ENCODE measurements at places on chromosomes 12 and 14.

- no peak for DNase-seq
Observed at GRCh38 chr12:102728506-102729242, 188.4 kb downstream of the PAH start.

GRCh38 chr14:76235628-76236027 lies 83.9 kb downstream of the GPATCH2L start:
- peak; percentile 26 for DNase-seq

DNA sequence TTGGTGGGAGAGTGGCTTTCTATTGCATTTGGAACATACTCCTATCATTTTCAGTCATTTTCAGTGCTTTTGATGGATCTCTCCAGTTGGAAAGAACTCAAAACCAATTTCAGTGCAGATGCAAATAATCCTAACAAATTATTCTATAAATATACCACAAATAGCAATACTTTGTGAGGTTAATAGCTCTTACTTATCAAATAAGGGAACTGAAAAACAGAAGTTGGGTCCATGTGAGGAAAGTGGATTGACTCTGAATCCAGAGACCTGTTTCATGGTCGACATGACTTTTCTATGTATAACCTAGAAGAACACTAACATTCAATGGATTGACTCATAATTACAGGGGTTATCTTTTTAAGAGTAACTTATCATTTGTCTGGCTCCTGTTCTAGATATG lies 248.6 kb downstream of the EGLN3 start:
- no peak for DNase-seq

- DNase-seq = no peak
Observed at GRCh38 chr12:123832052-123832451, 70.0 kb downstream of the DNAH10 start.

GRCh38 chr12:25503666-25504065 lies 49.4 kb downstream of the LMNTD1 start:
- DNase-seq = no peak

GRCh38 chr12:124031058-124031457 lies 58.0 kb downstream of the ZNF664 start:
- DNase-seq = no peak

GRCh38 chr12:32230613-32230993 lies 124.0 kb downstream of the BICD1 start:
- peak; percentile 68 for DNase-seq

DNA sequence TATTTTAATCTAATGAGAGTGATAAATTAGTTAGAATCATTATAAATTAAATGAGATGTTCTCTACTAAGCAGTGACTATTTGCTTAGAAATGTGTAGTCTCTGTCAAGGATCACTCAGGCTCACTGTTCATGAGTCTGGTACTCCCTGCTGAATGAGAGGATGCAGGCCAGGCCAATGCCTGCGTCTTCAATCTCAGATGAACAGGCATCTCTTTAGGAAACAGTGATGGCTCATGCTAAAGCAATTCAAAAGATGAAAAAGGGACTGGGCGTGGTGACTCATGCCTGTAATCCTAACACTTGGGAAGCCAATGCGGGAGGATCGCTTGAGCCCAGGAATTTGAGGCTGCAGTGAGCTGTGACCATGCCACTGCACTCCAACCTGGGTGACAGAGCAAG lies 106.8 kb downstream of the ZFC3H1 start:
- no peak for DNase-seq

GRCh38 chr12:52200781-52201450 lies 9.1 kb upstream of the KRT80 start:
- DNase-seq = no peak

DNA sequence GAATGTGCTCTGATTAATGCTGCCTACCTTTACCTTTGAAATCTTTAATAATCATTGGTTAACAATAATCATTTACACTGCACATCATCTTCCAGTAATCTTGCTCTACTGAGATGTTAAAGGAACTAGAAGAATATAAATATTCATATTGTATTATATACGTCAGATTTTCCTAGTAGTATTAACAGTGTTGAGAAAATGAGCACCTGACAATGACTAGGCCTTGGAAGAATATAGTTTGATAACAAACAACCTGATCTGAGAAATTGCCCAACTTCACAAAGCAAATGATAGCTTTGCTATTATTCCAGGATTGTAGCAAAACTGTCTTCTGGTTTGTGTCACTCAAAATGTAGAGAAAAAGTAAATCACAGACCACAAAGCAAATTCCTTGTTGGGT lies 467.1 kb downstream of the NOVA1 start:
- DNase-seq = no peak

- peak; percentile 83 for DNase-seq
Observed at GRCh38 chr14:76968621-76969063, 59.9 kb downstream of the IRF2BPL start.

DNA sequence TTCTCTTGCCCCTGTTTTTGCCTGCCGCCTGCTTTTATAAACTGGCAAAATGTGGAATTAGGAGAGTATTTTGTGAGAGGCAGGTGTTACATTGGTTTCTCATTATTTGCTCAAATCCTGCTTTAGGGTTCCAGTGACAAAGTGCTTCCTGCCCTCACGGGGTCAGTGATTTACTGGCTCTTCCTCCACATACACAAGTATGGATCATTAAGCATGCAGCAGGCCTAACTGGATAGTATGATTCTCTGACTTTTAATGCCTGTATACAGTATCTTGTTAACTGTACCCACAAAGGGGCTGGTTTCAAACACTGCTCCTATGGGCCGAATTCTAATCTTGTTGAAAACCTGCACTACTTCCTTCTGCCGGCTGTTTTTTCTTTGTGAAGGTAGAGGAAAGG lies 63.2 kb downstream of the PTCSC3 start:
- DNase-seq = no peak

GRCh38 chr12:10153271-10154144 lies 18.4 kb downstream of the OLR1 start:
- peak; percentile 94 for DNase-seq

DNA sequence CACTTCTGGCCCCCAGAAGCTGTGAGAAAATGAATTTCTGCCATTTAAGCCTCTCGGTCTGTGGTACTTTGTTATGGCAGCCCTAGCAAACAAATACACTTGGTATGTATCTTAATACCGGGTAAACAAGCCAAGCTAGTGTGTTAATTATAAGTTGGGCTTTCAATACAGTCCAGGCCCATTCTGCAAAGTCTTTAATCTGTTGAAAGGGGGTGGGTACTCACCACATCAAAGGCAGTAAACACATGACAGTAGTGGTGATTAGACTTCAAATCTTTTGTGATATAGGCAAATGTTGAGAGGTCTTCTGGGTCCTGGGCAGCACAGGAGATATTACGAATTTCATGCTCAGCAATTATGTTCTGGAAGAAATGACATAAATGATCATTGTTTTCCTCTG lies 127.7 kb downstream of the APAF1 start:
- no peak for DNase-seq

DNA sequence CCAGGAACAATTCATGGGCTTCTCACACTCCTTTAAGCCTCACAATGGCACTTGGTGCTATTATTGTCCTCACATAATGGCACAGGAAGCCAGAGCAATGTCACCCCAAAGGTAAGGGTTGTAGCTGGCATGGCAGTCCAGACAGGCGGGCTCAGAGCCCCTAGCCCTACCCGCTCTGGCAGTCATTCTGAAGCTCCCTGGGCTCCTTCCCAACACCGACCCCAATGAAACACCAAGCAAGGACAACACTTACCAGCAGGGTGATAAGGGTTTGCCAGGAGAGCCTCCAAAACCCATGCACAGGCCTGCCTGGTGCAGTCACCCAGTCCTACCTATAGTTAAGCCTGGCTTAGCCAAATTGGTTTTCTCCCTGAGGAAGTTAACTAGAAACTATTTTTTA lies 30.8 kb downstream of the MAX start:
- no peak for DNase-seq

DNA sequence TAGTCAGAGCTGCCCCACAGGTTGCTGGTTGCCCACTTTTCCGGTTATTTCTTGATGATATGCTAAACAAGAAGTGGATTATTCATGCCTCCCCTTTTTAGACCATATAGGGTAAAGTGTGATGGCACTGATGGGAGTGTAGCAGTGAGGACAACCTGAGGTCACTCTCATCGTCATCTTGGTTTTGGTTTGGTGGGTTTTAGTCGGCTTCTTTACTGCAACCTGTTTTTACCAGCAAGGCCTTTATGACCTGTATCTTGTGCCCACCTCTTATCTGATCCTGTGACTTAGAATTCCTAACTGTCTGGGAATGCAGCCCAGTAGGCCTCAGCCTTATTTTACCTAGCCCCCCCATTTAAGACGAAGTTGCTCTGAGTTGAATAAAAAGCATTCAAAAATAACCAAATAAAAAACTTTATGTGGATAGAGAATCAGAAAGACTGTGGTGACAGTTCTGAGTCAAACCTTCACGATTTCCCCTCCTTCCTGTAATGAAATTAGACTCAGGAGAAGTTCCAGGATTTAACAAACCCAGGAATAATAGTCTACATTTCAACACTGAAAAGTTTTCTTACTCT lies 144.2 kb downstream of the PAWR start:
- no peak for DNase-seq

DNA sequence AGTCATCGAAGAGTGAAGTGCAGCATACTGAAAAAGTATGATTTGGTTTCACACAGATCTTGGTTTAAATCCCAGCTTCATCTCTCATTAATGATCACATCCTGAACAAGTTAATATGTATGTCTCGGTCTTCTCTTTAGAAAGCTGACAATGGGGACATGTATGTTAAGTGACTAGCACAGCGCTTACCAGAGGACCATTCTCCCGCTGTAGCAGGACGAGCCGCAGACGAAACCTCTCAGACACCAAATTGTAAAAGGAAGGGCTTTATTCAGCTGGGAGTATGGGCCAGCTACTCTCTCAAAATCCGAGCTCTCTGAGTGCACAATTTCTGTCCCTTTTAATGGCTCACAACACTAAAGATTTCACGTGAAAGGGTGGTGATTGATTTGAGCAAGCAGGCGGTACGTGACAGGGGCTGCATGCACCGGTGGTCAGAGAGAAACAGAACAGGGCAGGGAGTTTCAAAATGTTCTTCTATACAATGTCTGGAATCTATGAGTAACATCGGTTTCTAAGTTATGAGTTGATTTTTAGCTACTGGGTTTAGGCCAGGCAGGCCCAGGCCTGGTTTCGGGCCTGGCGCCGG lies 682.4 kb downstream of the DIO2 start:
- peak; percentile 37 for DNase-seq

- DNase-seq = peak; percentile 89
Observed at GRCh38 chr12:48814262-48815125, 3.8 kb upstream of the CACNB3 start.
